ENCODE measurements at places on chromosomes 16 and 17. TPM values are rescaled to one million over a fixed set of nuclear protein-coding genes. Genes with fewer than 3 reads are reported as not detected.
A peak's percentile ranks its signal among the peaks of the same experiment; 100 is the strongest.

MLKL gene
- total RNA-seq, result 8.0 TPM

- DNase-seq, result no peak
Measured at GRCh38 chr16:26983426-26983825, 83.3 kb upstream of the C16orf82 start.

IL21R gene
- 0.27 TPM for total RNA-seq

TPSB2 gene
- 13.3 TPM for total RNA-seq

GRCh38 chr17:61467416-61468262 lies 15.4 kb downstream of the TBX4 start:
- peak; percentile 50 for DNase-seq

Data from sigmoid colon (tissue), 7 donors.